ENCODE measurements at places on chromosomes 1 and 21.

DNA sequence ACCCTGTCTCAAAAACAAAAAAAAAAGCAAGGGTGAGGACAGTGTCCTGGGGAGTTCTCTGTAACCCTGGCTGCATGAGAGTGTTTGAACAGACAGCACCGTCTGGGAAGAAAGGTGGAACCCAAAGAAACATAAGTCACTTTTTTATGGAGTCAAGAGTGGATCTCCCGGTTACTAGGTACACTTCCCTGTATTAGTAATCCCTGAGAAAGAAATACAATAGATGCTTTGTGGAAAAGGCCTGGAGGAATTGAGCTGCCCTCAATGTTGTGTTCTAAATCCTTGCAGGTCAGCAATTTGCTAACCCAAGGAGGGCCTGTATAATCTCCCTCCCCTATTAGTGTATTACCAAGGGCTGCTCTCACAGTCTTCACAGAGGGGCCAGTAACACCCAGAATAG lies 16.6 kb downstream of the DEGS1 start:
- DNase-seq, result no peak

DNA sequence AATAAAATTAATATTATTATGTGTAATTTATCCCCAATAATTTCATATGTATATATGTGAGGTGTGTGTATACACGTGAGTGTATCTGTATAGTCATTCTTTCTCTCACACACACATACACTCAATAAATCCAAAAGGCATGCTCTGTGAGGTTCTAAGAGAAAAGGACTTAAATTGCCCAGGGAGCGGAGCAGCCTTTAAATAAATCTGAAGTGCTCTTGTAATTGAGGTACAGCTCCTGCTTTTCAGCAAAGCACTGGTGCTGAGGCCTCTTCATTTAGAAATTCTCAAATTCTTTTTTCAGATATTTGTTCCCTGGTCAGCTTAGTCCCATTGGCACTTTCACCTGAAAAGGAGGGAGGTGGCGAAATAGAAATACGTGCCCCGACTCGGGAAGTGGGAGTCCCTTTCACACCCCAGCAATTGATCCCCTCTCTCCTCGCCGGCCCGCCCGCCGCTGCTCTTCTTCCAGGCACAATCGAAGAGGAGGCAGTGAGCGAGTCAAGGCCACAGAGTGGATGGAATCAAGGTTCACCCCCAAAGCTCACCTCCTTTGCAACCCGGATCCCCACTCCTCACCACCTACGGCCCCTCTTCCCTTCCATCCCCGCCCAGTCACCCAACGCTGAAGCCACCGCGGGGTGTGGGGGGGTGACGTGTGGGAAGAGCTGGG lies 944 bp downstream of the PLPPR5 start:
- DNase-seq, result no peak

- no peak for DNase-seq
Observed at GRCh38 chr1:166695115-166695514, 144.2 kb upstream of the POGK start.

GRCh38 chr1:179264507-179264906 lies 29.1 kb upstream of the SOAT1 start:
- DNase-seq, result no peak

GRCh38 chr1:93559045-93559444 lies 111.1 kb downstream of the FNBP1L start:
- no peak for DNase-seq

DNA sequence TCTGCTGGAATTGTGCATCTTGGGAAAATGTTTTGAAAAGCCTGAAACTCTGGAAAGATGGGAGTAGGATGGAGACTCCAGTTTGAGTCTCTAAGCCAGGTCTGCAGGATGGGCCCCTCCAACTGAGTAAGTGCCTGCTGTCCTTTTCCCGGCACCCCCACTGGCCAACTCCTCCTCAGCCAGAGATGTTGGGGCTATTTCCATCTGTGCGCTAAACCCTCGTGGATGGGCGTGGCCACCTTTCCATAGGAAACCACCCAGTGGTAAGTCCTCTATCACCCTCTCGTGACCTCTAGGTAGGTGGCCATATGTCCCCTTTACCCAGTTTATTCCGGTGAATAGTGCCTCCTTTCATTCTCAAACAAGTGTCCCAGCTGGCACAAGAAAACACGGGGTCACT lies 250.9 kb downstream of the TOMM20 start:
- no peak for DNase-seq

GRCh38 chr21:28687586-28687985 lies 305.1 kb downstream of the LTN1 start:
- DNase-seq, result no peak

- DNase-seq, result no peak
Observed at GRCh38 chr1:199978408-199978940, 49.0 kb upstream of the NR5A2 start.

DNA sequence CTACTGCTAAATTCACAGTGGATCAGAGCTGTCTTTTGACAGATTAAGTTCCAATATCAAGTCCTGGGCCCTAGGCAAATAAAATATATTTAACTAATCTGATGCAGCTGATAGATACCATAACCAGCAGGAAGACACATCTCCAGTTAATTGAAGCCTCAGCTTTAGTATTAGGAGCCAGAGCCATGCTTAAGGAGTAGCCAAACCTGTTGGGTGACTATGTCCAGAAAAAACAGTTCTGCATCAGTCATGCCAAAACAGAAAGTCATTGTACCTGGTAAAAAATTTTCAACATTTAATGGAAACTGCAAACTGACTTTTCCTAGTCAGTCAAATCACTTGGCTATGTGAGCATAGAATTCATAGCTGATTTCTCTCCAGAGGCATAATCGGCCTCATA lies 200.5 kb upstream of the RUNX1 start:
- no peak for DNase-seq

GRCh38 chr1:41381692-41382479 lies 20.7 kb downstream of the FOXO6 start:
- peak; percentile 33 for DNase-seq

Measured in activated gamma-delta T cell (primary cell).